ENCODE measurements at places on chromosomes 11 and 22.
A peak's percentile ranks its signal among the peaks of the same experiment; 100 is the strongest.

- DNase-seq = no peak
Measured at GRCh38 chr22:26785932-26786331, 128.5 kb downstream of the MIAT start.

DNA sequence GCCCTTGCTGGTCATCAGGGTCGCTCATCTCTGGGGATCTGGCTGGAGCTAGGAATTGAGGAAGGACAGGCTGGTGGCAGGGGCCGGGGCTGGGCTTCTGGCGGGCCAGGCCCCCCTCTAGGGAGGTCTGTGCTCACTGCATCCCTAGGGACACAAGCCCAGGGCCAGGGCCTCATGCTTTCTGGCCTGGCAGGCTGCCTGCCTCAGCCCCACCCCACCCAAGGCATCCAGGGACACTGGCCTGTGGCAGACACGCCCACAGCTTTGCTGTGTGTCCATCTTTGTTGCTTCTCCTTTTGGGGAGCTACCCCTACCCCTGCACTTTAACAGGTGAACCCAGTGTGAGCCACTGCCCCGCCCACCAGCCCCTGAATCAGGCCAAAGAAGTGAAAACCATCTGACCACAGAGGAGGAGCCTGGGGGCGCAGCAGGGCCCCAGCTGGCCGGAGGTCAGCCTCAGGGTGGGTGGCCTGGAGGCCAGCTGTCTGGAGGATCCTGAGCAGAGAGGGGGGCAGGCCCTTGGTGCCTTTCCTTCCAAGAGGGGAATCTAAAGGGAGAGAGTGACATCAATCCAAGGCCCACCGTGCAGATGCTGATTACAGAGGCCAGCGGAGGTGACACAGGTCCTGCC is 26.8 kb upstream of the CELSR1 start:
- DNase-seq = no peak

DNA sequence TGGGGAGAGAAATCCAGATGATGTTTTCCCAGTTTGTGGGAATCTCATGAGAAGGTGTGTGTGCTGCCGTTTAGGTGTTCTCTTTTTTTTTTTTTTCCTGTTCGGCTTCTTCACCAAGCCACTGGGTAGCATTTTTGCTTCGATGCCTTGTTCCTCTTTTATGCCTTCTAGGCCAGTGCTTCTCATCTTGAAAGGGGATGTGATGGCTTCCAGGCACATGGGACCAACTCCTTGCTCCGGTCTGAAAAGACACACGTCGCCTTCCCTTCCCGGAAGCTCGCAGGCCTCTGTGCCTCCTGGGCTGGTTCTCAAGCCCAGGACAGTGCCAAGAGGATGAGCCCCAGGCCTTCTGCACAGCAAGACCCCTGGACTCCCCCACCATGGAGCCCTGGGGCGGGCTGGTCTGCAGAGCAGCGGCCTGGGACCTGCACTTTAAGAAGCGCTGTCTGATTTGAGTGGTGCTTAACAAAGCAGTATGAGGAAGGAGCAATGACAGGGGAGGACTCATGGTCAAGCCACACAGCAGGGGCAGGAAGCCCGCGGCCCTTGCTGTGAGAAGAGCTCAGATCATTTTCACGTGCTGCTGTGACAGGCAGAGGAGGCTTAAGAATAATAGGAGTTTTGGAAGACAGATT is 158.8 kb downstream of the MPPED1 start:
- DNase-seq = no peak

GRCh38 chr22:26610996-26611395 is 6.8 kb downstream of the CRYBB1 start:
- no peak for DNase-seq

GRCh38 chr22:17944256-17944655 is 80.1 kb downstream of the MICAL3 start:
- DNase-seq = no peak

DNA sequence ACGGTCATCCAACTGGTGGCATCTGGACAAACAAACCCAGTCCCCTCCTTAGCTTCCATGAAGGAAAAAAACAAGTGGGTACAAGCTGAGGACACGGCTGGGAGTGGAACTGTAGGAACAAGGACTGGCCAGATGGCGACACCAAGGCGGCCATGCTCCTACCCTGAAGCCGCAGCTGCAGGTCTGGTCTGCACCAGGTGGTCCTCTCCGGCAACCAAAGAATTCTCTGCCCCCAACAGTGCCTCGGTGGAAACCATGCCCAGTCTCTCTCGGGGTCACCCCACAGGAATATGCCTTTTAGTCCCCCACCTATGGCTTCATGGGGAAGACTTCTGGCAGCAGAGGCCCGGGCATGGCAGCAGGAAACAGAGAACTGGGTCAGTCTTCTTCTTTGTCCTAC is 22.6 kb downstream of the OVOL1 start:
- no peak for DNase-seq

GRCh38 chr11:63985812-63986155 is 454 bp upstream of the OTUB1 start:
- DNase-seq = peak; percentile 52

GRCh38 chr11:34570584-34570983 is 50.3 kb upstream of the EHF start:
- DNase-seq = no peak

Data from caudate nucleus (tissue), 63 donors.